ENCODE measurements at places on chromosomes 13 and 19.

DNA sequence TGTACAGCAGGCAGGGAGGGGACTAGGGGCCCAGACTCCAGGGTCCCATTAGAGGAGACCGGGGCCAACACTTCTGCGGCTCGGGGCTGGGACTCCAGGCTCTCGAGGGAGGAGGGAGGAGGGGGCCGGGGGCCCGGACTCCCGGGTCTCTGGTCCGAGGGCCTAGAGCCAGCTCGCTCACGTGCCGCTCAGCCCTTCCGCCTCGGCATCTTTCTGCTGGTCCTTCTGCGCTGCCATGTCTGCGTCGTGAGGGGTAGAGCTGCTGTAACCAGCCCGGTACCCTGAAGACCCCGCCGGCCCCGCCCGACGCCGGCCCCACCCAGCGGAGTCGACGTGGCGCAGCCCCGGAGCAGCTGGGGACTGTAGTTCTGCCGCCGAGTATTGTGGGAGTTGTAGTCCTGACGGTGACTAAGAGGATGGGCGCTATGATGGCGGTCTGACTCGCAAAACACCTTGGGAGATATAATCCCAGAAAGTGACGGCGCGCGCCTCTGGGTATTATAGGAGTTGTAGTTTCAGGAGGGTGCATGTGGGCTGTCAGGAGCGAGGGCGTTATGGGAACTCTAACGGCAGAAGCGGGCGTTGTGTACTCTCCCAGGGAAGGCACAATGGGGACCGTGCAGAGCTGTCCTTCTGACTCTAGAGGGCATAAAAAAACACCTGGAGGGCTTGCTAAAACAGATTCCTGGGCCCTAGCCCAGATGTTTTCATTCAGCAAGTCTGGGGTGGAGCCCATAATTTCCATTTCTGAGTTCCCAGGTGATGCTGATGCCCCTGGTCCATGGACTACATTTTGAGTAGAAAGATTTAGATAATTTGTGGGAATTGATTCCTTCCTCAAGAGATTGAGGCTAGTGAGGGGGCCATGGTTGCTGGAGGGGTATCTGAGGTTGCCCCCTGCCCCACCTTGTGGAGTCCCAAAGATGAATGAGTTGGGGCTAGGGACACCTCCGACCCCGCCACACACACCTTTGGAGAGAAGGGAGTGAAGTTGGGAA, at the start of gene RABAC1:
RABAC1 (minus strand) TSS at position 266 of the 998 bp plus-strand sequence; CDS start at position 237, 29 bp downstream.
- DNase-seq = peak; percentile 90

DNA sequence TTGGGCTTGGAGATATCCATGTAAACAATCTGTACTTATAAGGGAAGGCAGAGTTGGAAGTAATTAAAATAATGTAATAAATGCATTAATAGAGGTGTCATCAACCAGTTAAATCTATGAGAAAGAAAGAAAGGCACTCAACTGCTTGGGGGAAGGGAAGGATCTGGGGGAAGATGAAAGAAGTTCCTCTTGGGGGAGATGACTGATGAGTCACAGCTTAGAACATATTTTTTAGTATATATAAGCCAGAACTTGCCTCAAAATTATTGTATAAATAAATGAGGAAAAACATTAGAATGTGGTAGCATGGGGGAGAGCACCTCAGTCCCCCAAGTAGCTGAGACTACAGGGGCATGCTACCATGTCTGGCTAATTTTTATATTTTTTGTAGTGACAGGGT, 205.8 kb downstream of the GGACT start:
- DNase-seq = no peak

GRCh38 chr19:30587869-30588268, 215.7 kb downstream of the ZNF536 start:
- no peak for DNase-seq

DNA sequence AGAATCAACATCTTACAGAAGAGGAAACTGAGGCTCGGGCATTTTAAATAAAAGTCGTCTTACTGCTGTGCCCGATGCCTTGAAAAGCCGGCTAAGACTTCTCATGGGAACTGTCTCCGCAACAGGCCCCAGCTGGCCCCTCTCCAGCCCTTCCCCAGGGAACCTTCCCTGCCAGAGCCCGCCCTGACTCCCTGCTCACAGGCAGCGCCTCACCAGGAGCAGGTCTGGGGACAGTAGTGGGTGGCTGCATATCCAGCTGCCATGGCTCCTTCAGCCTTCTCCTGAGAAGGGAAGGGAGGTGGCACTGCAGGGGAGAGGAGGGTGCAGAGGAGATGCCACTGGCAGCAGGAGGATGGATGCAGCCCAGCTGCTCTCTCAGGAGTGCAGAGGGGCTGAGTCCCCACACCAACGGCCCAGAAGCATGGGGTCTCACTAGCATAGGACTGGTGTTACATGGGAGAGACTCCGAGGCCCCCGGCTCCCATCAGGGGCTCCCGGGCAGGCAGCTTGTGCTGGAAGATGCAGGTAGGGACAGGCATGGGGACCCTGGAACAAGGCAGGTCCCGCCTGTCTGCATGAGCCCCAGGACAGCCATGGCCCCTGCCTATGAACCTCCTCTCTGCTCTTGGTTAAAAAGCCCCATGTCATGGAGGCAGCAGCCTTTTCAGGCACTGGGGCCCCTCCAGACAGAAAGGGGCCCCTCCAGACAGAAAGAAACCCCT, 216.4 kb upstream of the SGCG start:
- DNase-seq = no peak

GRCh38 chr13:30660796-30661195, 43.1 kb downstream of the USPL1 start:
- no peak for DNase-seq

GRCh38 chr13:75762076-75762937, 126.2 kb downstream of the LMO7 start:
- DNase-seq = no peak

DNA sequence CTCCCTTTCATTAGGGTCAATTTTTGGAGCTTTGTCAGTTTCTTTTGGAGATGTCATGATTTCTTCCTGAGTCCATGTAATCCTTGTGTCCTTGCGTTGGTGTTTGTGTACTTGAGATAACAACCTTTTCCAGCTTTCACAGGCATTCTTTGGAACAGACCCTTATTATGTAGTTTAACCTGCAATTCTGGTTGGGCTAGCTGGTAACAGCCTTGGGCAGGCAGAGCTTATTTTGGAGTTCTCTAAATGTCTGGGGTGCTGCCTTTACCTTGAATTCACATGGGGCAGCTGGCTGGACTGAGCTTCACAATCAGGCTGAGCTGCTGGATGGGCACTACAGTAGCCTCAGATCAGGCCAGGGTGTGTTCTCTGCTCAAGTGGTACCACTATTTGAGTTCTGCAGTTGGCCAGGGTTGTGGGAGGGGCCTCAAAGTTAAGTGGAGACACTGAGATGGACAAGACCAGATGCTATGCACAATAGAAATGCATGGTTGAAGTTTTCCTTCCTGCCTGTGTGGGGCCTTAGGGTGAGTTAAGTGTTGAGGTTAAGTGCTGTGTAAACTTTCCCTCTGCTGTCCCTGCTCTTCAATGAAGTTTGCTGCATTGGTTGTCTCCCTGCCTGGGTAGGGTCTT, 277.3 kb downstream of the ATP8A2 start:
- no peak for DNase-seq

DNA sequence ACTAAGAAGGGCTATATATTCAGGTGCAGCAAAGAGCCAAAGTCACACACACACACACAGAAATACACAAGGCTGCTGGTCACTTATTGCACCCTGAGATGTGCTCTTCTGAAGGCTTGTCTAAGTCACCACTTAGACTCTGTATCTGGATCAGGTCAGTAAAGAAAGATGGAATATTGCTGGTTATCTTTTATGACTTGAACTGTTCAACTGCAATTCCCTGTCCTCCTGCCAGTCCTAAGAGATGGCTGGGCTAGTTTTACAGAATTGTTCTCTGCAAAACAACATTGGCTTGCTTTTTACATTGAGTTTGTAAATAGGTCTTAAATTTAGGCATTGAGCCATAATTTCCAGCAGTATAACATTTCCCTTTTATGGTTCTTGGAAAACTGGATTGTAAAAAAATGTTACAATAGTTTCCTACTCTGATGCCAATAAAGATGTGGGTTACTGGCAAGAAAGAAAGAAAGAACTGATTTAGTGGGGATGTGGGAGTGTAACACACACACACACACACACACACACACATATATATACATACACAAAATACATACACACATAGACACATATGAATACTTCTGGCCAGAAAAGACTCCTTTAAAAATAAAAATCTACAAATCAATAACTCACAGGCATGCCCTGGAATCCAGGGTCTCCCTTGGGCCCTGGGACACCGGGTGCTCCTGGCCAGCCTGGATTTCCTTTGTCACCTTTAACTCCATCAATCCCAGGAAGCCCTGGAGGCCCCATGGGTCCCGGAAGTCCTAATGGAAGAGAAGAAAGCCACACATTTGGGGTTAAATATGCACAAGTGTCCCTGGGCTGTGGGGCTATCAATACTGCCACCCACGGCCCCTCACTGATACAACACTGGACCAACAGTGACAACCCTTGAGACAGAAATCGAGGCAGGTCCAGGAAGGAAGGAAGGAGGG, 137.7 kb downstream of the COL4A1 start:
- DNase-seq = no peak

DNA sequence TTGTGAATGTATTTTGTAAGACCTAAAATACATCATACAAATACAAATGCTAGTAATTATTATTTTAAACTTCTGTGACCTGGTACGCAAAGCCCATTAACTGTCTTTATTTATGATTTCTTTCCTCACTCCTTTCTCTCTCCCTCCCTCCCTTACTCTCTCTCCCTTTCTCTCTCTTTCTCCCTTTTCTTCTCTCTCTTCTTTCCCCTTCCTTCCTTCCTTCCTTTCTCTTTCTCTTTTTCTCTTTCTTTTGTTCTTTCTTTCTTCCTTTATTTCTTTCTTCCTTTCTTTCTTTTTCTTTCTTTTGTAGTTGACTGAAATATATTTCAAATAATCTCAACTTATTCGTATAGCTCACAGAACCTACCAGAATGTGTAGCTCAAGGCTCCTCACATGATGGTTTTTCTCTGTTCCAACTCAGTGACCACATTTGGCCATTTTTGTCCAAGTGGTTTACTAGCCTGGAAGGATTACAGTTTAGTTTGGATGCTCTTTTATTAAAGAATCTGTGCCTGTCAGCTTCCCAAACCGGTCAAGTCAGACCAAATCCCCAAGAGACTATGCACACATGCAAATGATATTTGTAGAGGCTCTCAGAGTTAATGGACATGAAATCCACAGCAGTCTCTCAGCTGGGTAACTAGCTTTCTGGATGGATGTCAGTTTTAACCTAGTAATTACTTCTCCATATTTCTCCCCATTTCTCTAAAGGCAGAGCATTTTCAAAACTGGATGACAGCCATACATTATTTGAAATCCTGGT, 71.7 kb downstream of the POSTN start:
- no peak for DNase-seq

- DNase-seq = no peak
Measured at GRCh38 chr13:44692173-44692713, 116.1 kb upstream of the TSC22D1 start.

DNA sequence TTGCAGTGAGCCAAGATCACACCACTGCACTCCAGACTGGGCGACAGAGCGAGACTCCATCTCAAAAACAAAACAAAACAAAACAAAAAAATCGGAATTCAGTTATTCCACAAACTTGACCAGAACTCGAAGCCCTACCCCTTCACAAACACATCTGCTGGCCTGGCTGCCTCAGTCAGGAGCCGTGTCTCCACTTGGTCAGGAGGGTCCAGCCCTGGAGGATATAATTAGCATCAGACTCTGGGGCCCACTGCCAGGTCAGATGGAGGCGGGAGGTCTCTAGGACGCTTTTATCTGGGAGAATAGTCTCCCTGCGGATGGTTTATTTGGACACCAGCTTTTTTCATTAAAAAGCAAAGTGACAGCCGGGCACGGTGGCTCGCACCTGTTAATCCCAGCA, 8.0 kb downstream of the ELL start:
- DNase-seq = no peak

- no peak for DNase-seq
Measured at GRCh38 chr13:32746474-32746873, 160.2 kb downstream of the PDS5B start.

DNA sequence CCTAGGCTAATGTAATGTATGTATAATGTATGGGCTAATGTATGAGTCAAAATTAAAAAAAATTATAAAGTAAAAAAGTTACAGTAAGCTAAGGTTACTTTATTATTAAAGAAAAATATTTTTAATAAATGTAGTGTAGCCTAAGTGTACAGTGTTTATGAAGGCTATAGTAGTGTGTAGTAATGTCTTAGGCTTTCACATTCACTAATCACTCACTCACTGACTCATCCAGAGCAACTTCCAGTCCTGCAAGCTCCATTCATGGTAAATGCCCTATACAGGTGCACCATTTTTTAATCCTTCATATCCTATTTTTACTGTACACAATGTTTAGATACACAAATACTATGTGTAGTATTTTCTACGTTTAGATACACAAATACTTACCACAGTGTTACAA, 1.8 kb upstream of the TMEM272 start:
- no peak for DNase-seq

DNA sequence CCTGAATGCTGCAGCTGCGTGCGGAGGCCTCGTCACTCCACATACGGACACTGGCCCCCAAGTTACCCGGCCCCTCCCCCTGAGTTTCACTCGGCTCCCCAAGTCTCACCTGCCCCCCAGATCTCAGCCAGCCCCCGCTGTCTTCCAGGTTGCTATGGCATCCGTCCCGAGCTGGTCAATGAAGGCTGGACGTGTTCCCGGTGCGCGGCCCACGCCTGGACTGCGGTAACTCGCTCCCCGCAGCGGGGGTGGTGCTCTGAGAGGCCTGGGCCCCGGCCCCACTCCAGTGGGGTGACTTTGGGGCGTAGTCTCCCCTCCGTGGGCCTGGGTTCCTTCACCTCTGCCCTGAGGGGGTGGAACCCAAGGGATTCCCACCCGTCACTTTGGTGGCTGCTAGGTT, 168.2 kb downstream of the KDM4B start:
- DNase-seq = no peak

DNA sequence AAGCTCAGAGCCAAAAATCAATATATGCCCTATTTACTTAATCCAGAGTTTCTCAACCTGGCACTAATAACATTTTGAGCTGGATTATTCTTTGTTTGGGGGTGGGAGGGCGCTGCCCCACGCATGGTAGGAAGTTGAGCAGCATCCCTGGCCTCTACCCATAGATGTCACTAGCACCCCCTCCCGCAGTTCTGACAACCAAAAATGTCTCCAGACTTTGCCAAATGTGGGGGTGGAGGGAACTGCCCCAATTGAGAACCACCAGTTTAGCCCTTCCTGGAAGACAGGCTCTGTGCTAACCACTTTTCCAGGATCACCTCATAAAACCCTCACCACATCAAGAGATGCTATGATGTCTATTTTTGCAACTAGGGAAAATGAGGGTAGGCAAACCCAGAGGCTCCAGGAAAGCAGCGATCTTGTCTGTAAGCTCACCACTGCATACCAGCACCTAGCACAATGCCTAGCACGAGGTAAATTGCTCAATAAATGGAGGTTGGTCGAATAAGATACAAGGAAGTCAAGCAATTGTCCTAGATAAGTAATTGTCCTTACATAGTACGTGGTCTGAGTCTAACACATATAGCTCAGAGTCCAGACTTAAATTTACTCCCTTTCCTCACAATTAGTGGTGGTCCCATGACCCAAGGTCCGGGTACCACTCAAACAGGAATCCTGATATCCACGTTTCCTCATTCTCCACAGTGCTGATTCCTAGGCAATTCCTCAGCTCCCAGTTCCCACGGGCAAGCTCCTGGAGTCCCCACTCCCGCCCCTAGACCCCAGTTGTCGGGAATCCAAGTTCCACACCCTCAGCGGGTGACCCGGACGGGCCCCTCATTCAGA, 892 bp downstream of the TRIR start:
- peak; percentile 18 for DNase-seq
